ENCODE measurements at places on chromosomes 11 and 22.
A peak's percentile ranks its signal among the peaks of the same experiment; 100 is the strongest.

GRCh38 chr22:50247748-50248147, 2.9 kb upstream of the TUBGCP6 start:
- peak; percentile 37 for DNase-seq

DNA sequence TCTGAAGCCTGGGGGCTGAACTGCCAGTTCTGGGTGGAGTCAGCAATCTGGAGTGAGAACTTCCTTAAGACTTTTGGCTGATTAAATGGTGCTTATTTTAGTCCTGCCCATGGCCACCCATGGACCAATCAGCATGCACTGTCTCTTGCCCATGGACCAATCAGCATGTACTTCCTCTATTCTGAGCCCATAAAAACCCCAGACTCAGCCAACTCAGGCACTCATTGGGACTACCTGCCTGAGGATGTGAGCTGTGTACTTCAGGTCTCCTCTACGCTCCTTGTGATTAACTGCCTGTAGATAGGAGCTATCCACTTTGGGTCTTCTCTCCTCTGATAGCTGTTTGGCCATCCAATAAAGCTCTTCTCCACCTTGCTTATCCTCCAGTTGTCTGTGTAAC, 342.3 kb upstream of the CCDC179 start:
- DNase-seq = no peak

DNA sequence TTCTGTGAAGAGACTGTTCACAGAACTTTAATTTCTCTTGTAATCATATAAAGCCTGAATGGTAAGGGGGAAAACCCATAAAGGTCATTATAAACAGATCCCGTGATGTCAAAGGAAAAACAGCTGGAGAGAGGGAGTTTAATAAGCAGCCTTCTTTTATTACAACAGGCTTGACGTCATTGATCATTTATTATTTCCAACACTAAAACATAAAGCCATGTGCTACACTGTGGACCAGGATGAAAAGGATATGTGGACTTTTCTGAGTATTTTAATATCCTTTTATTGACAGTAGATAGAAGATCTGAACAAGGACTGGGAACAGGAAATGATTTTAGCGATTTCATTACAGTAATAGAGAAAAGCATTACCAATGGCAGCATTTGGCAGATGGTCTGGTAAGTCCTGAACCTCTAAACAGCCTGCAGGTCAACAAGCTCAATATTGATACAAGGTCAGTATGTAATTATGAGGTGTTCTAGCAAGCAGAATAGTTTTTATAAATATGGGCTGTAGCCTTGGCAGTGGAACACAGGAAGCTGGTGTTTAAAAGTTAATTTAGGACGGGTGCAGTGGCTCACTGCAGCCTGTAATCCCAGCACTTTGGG, 25.1 kb upstream of the TPH1 start:
- no peak for DNase-seq

DNA sequence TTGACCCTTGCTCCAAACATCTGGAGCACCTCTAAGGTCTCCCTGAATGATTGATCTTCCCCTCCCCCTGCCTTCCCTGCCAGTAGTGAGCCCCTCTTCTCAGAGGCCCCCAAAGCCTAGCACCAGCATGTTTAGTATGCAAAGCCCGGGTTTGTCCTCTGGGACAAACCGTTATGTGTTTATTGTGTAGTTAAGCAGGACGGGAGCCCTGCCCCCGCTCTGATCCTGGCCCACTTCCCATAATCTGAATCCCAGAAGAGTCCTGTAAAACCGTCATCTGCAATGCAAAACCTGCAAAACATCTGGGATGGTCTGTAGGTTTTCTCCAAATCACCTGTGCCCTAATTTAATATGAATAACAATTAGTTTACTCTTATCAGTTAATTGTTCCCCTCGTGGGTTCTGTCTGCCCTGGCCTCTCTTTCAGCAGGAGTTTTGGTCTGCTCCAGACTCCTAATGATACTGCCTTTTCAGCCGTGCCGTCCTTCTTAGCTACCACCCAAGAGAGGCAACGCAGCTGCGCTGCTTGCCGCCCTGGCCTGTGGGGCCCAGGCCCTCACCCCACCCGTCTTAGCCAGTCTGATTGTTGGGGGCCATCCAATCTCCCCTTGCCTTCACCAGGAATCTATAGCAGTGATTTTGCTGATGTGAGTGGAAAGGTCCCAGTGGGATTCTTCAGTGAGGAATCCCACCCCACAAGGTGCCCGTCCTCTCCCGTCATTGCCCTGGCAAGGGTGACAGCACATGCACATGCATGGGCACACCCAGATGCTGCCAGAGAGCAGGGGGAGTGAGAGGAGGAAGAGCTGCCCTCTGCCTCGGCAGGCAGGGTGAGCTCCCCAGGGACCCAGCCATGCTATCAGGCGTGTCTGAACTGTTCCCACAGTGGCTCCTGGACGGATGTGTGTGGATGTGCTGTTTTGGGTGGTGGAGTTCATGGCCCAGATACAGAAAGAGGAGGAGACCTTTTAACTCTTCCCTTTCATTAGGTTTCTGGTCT, 3.0 kb upstream of the B3GAT1 start:
- DNase-seq = no peak

DNA sequence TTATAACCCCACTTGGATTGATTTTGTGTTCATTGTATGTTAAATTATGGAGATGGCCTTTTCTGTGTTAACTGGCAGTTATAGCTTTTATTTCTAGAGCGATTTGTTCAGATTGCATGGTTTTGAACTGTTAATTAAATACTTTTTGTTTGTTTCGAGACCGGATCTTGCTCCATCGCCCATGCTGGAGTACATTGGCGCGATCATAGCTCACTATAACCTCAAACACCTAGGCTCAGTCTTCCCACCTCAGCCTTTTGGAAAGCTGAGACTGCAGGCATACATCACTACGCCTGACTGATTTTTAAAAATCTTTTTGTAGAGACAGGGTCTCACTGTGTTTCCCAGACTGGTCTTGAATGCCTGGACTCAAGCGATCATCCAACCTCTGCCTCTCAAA, 77.0 kb downstream of the FAM83F start:
- DNase-seq = no peak

DNA sequence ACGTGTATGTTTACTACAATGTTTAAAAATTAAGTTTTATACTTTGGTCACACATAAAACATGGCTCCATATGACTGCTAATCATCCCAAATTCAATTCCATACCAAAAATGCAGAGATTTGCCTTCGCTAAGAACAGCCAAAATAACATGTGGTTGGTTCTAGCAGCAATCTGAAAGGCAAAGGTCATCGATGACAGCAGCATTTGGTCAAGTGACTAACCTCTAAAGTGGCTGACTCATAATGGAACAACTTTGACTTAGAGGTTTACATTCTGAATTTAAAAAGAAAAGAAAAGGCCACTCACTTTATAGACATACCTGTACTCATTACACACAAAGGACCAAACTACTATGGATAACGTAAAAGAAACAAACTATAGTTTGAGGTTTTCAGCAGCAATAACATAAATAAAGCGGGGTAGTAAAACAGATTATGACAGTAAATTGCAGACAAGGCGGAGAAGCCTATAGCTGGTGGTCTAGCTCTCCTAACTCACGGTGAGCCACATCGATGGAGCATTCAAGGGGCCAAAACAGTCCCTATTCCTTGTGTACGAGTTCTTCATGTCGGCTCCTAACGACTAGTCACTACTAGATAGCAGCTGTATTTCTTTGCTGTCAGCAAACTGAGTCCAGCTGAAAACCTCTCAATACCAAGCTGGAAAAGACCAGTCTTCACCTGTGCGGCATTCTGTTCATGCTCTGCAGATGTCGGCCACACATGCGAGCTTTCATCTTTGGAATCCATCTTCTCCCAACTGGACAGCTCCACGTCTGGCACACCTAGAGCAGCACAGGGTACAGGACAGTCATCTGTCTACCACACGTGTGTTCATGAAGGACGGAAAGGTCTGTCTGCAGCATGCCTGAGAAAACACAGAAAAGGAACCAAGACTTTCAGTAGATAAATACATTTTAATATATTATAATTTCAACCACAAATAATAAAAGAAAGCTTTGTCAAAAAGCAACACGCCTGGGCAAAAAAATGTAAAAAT, 42.1 kb downstream of the PRDM10 start:
- no peak for DNase-seq

- DNase-seq = peak; percentile 97
Observed at GRCh38 chr11:65421794-65422632, 585 bp upstream of the NEAT1 start.

DNA sequence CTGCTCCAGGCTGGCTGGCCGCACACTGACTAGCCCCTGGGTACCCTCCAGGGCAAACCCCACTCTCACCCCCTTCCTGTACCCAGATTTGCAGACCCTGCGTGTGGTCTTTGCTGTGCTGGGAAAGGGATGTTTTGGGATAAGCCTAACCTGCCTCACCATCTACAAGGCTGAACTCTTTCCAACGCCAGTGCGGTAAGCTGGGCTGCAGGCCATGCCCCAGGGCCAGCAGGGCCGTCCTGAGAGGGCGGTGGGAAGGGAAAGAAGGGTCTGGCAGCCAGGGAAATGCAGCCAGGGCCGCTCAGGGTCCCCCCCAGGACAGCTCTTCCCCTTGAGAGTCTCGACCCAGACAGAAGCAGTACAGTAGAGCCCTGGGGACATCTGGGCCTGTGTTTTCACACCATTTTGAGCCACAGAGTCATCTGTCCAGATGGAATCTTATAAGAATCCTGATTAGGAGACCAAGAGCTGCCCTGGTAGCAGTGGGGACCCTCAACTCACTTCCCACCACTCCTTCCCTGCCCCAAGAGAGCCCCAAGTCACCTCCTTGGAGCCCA, 22.4 kb upstream of the SLC22A12 start:
- no peak for DNase-seq

DNA sequence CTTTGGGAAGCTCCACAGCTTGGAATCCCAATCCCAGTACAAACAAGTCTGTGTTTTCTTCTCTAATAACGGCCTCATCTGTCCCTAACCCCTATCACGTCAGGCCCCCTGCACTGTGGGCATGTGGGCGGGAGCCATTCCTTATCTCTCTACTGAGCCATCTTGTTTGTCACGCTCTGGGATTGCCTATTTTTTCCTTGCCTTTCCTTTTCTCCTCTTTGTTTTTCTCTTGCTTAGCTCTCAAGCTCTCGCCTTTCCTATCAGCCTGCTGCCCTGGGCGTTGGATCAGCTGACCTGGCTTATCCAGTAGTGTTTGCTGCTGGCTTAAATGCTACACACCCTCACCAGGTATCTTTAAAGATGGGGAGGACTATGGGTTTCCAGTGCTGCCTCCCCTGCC, 35.8 kb downstream of the ARHGAP1 start:
- no peak for DNase-seq

DNA sequence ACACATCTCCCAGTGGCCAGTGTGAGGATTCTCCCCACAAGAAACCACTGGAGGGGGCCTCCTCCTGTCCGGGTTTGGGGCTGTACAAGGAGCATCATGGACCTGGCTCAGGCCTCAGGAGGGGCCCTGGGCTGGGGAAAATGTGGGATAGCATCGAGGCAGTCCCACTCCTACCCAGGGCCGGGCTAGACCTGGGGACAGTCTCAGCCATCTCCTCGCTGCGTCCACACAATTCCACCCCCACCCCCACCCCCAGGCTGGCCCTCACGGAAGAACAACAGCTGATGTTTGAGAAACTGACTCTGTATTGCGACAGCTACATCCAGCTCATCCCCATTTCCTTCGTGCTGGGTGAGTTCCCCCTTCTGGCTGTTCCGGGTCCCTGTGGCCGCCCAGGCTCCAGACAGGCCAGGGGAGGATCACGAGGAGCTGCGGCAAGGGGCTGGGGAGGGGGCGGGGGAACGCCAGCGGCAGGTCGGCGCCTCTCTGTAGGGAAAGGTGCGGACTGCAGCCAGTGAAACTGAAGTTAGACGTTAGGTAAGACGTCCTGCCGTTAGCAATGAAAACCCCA, 4.8 kb downstream of the BEST1 start:
- peak; percentile 85 for DNase-seq

DNA sequence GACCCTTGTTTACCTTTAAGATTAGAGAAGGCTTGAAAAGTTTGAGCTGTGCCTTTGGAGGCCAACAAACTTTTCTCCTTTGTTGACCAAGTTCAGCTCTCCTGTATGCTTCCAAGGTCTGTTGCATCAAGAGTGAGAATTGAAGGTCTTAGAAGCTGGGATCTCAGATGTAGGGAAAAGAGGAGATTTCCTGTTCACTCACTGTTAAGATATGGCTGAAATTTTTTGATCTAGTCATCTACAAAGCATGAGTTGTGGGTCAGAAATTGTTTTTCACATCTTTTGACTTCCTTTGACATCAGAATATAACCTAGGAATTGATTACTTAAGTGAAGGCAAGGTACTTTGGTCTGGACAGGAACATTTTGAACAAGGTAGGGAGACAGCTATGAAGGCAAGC, 12.1 kb downstream of the OR51B4 start:
- DNase-seq = no peak

- DNase-seq = peak; percentile 26
Observed at GRCh38 chr11:16468735-16469453, 112.5 kb upstream of the SOX6 start.

GRCh38 chr11:128709402-128709801, 15.5 kb downstream of the FLI1 start:
- no peak for DNase-seq

- DNase-seq = no peak
Observed at GRCh38 chr11:34353881-34354280, 3.9 kb downstream of the ABTB2 start.

DNA sequence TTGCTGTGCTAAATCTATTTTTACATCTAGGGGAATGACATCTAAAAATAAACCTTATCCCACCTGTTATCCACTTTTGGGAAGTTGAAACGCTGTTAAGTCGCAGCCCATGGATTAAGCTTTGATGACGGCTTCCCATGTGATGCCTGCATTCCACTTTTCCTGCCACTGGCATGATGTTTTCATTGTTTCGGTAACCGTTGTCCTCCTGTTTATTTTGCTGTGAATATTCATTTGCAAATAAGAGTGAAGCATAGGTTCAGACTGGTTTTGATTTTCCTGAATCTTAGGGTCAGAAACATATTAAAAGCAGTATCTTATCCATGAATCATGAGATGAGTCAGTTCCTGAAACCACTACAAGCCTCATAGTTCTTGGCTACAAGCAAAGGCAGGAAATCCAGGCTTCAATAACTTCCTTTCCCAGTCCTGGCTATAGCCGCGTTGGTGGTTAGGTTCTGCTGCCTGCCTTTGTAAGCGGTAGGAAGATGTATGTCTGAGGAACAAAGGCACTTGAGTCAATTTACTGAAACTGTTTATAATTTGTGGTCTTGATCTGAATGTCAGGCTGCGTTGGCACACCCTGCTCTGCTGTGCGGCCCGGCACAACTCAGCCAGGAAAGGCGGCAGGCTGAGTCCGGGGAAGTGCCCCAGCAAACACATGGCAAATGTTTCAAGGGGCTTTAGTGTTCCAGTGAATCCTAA, 19.4 kb downstream of the TEAD1 start:
- DNase-seq = peak; percentile 95

DNA sequence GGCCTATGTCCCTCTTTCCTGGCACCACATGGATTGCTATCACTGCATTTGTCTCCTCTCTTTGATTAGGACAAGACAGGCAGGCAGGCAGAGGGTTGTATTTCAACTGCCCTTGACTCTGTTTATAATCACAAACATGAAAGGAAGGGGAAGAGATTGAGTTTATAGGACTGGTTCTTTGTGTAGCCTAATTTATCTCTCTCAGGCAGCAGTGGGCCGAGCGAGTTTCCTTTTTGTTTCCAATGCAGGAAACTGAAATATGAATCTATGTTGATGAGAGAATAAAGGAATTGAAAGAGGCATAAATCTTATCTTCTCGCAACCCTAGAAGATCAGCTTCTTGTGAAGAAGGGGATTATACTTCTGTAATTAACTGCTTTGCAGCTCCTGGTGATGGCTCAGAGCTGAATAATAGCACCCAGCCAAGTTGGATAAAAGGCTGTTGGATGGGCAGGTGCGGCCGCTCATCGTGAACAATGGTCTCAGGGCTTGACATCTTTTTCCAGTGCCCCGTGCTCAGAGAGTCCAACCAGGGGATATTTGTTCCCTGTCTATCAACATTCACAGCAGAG, 80.6 kb upstream of the SYT13 start:
- no peak for DNase-seq

GRCh38 chr11:73154178-73154577, 12.1 kb upstream of the FCHSD2 start:
- peak; percentile 43 for DNase-seq

All from umbilical cord (tissue), 2 donors.